ENCODE measurements at places on chromosomes 1 and 21. TPM values are rescaled to one million over a fixed set of nuclear protein-coding genes. Genes with fewer than 3 reads are reported as not detected.

Gene CCDC17
- total RNA-seq = 0.90 TPM

Gene FALEC
- not detected for total RNA-seq

- peaks cover 6% of the 10 kb centered on the region for H3K4me1 ChIP-seq
- H3K27ac ChIP-seq = no peak overlapping the region
- DNase-seq = no peak
- H3K27me3 ChIP-seq = no peaks in the 10 kb centered on the region
- no peak overlapping the region for H3K4me3 ChIP-seq
Observed at GRCh38 chr1:53633073-53633704, 105.8 kb downstream of the GLIS1 start.

Gene ATAD3C
- 1.4 TPM for total RNA-seq

GRCh38 chr1:63126104-63126503, 196.3 kb upstream of the FOXD3 start:
- H3K36me3 ChIP-seq = no peaks in the 10 kb centered on the region
- no peaks in the 10 kb centered on the region for H3K27me3 ChIP-seq
- peak overlapping the region; percentile 86 for H3K27ac ChIP-seq
- no peak for DNase-seq

DNA sequence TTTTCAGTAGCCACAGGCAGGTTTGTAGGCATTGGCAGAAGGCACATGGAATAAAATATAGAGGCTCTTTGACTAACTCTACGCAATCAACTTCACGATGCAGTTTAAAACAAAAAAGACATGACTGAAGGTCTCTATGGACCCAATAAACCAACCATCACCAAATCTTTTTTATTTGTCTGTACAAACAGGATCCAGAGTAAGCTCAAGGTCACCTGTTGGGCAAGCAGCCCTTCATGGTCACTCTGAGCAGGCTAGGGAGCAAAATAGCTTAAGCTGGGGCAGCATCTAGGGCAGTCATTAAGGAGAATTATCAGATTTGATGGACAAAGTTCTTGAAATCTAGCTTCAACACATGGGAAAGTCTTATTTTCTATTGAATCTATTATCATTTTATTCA, 26.8 kb upstream of the PROX1 start:
- no peaks in the 10 kb centered on the region for H3K36me3 ChIP-seq
- H3K27me3 ChIP-seq = peaks cover 23% of the 10 kb centered on the region
- no peak overlapping the region for H3K27ac ChIP-seq
- H3K4me3 ChIP-seq = no peak overlapping the region

GRCh38 chr1:41741244-41741643, 177.5 kb downstream of the HIVEP3 start:
- DNase-seq = no peak
- H3K36me3 ChIP-seq = no peaks in the 10 kb centered on the region
- no peak overlapping the region for H3K4me3 ChIP-seq
- H3K4me1 ChIP-seq = peaks cover 19% of the 10 kb centered on the region
- no peaks in the 10 kb centered on the region for H3K27me3 ChIP-seq
- H3K27ac ChIP-seq = no peak overlapping the region

DNA sequence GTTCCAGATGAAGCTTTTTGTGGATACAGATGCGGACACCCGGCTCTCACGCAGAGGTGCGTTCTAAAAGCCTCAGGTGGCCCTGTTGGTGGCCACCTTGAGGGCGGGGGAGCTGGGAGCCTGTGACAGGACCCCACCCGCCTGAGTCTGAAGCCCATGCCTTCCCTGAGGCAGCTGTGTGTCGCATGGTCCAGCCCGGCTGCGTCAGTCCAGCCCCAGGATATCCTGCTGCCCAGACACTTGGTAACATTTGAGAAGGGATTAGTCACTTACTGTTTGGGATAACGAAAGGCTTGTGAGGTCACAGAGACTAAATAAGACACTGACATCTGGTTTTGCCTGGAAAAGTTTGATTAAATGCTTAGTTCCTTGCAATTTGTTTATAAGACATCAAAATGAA, 68.9 kb downstream of the UCK2 start:
- H3K4me3 ChIP-seq = peak overlapping the region; percentile 4
- peaks cover 14% of the 10 kb centered on the region for H3K36me3 ChIP-seq
- H3K4me1 ChIP-seq = peaks cover 90% of the 10 kb centered on the region
- peak overlapping the region; percentile 98 for H3K27ac ChIP-seq
- no peak for DNase-seq

Gene VTCN1
- not detected for total RNA-seq

Gene PHLDA3
- 120 TPM for total RNA-seq

Gene GJA8
- total RNA-seq = not detected

GRCh38 chr1:55958498-55958897, 620.9 kb downstream of the PLPP3 start:
- H3K27ac ChIP-seq = no peak overlapping the region
- peaks cover 2% of the 10 kb centered on the region for H3K36me3 ChIP-seq
- H3K27me3 ChIP-seq = peaks cover 14% of the 10 kb centered on the region
- H3K4me1 ChIP-seq = peaks cover 8% of the 10 kb centered on the region
- no peak overlapping the region for H3K4me3 ChIP-seq

Gene TMEM54
- 23.7 TPM for total RNA-seq

- H3K4me1 ChIP-seq = peaks cover 13% of the 10 kb centered on the region
- no peak for DNase-seq
- no peak overlapping the region for H3K4me3 ChIP-seq
Observed at GRCh38 chr1:116126281-116126680, 15.1 kb downstream of the MAB21L3 start.

DNA sequence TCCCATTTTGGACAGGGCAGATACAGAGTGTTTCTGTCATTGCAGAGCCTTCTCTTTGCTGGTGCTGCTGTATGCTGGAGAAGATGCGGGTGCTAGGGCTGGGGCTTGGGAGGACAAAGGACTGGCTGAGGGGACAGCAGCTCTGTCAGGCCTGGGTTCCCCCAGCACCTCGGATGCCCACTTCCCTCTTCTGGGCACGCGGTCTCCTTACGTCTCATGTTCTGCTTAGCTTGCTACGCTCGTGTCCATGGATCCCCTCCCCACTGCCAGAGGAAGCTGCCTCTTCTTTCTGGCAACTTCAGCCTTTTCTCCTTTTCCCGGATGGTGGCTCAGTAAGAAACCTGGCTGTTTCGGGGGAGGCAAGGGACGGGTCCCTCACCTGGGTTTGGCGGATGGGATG, 75.7 kb downstream of the ARHGEF10L start:
- peaks cover 16% of the 10 kb centered on the region for H3K36me3 ChIP-seq
- peaks cover 41% of the 10 kb centered on the region for H3K4me1 ChIP-seq
- H3K27ac ChIP-seq = no peak overlapping the region
- no peaks in the 10 kb centered on the region for H3K27me3 ChIP-seq
- H3K4me3 ChIP-seq = no peak overlapping the region

GRCh38 chr1:61670016-61670415, 54.9 kb downstream of the TM2D1 start:
- H3K27me3 ChIP-seq = no peaks in the 10 kb centered on the region
- H3K4me1 ChIP-seq = peaks cover 8% of the 10 kb centered on the region
- DNase-seq = no peak
- no peak overlapping the region for H3K4me3 ChIP-seq
- H3K27ac ChIP-seq = no peak overlapping the region

DNA sequence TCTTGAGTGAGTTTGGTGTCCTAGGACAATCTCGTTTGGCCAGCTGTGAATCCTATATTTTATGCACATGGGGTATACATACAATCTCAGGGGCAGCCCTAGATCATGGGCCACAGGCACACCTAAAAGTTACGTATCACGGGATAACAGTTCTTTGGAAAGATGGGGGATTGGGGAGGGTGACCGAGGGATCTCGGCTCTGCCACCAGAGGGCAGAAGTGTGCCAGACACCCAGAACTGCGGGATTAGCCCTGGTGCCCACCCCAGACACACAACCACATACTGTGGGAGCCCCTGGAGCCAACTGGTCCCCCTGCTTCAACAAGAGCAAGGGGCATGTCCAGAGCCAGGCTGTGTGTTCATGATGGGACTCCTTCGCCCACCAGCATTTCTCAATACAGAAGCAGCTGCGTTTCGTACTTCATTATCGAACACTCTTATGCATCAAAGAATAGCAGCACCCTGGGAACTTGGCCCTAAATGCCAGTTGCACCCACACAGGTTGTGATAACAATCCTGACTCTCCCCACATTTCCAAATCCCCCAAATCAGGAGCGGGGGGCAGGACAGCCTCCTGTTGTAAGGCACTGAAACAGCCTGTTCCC, 37.4 kb downstream of the TMCO4 start:
- peaks cover 33% of the 10 kb centered on the region for H3K4me1 ChIP-seq
- H3K27me3 ChIP-seq = peaks cover 2% of the 10 kb centered on the region
- peaks cover 8% of the 10 kb centered on the region for H3K36me3 ChIP-seq
- DNase-seq = no peak
- no peak overlapping the region for H3K27ac ChIP-seq

Gene LDLRAP1
- 20.7 TPM for total RNA-seq

DNA sequence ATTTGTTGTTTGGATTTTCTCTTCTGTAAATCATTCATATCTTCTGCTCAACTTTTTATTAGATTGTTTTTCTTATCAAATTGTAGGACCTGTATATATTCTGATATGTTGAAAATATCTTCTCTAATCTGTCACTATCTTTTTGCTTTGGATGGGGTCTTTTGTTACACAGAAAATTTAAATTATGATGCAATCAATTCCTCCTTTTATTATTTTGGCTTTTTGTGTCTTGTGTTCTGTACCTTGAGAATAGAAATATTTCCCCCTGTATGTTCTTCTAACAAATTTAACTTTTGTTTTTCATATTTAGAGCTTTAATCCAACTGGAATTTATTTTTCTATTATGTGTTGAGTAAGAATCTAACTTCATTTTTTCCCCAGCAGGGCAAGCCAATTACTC, 3.2 kb upstream of the AVPR1B start:
- H3K4me3 ChIP-seq = no peak overlapping the region
- H3K36me3 ChIP-seq = peaks cover 3% of the 10 kb centered on the region
- peaks cover 16% of the 10 kb centered on the region for H3K27me3 ChIP-seq
- no peak overlapping the region for H3K27ac ChIP-seq
- no peak for DNase-seq
- H3K4me1 ChIP-seq = peaks cover 9% of the 10 kb centered on the region

GRCh38 chr1:219404629-219405028, 208.3 kb downstream of the ZC3H11B start:
- H3K27ac ChIP-seq = no peak overlapping the region
- no peaks in the 10 kb centered on the region for H3K36me3 ChIP-seq
- H3K4me1 ChIP-seq = peaks cover 8% of the 10 kb centered on the region
- no peaks in the 10 kb centered on the region for H3K27me3 ChIP-seq
- no peak for DNase-seq
- H3K4me3 ChIP-seq = no peak overlapping the region

Data from chondrocyte (in vitro differentiated cells).